Activated CD8-positive, alpha-beta memory T cell treated with anti-CD3 and anti-CD28 coated beads, Interleukin-2, amount 10 ng/mL, durations not matched to agents 7 days and 5 days (primary cell): ENCODE measurements at places on chromosomes 1 and 21. TPM values are rescaled to one million over a fixed set of nuclear protein-coding genes. Genes with fewer than 3 reads are reported as not detected.

DNA sequence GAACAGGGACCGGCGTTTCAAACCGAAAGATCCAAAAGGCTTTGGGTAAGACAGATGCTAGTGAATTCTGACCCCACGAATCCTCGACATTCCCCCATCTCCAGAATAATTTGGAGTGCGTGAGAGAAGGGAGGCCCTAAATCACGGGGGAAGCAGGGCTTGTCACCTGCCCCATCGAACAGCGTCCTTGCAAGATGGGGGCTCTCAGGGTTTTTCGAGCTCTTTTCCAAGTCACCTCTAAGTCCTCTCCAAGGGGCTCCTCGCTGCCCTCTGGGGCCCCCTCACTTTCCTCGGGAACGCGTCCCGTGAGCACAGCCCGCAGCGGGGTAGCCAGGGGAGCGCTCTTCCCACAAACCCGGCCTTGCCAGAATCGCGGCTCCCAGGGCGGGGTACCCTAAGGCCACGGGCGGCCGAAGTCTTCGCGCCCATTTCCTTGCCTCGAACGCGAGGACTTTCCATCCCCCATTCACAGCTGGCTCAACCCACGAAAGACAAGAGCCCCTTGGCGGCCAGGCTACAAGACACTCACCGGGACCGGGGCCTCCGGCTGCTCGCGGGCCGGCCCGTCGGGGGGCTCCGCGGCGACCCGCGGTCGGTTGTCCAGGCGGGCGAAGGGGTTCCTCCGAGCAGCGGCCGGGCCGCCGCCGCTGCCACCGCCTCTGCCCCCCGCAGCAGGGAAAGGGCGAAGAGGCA lies 546 bp downstream of the DONSON start:
- DNase-seq, result peak; percentile 64
- H3K27ac ChIP-seq, result peak overlapping the region; percentile 85
- H3K4me1 ChIP-seq, result peaks cover 29% of the 10 kb centered on the region
- H3K4me3 ChIP-seq, result peak overlapping the region; percentile 91

GRCh38 chr21:34796518-34797200 lies 127.9 kb downstream of the CLIC6 start:
- H3K4me3 ChIP-seq, result no peak overlapping the region
- H3K36me3 ChIP-seq, result peaks cover 24% of the 10 kb centered on the region
- no peak for DNase-seq
- H3K4me1 ChIP-seq, result peaks cover 5% of the 10 kb centered on the region
- H3K27me3 ChIP-seq, result no peaks in the 10 kb centered on the region
- no peak overlapping the region for H3K27ac ChIP-seq

GRCh38 chr21:38377165-38378088 lies 120.6 kb downstream of the KCNJ15 start:
- H3K4me3 ChIP-seq, result no peak overlapping the region
- H3K27ac ChIP-seq, result no peak overlapping the region
- no peaks in the 10 kb centered on the region for H3K36me3 ChIP-seq
- H3K4me1 ChIP-seq, result no peaks in the 10 kb centered on the region
- DNase-seq, result no peak
- H3K27me3 ChIP-seq, result no peaks in the 10 kb centered on the region

DNA sequence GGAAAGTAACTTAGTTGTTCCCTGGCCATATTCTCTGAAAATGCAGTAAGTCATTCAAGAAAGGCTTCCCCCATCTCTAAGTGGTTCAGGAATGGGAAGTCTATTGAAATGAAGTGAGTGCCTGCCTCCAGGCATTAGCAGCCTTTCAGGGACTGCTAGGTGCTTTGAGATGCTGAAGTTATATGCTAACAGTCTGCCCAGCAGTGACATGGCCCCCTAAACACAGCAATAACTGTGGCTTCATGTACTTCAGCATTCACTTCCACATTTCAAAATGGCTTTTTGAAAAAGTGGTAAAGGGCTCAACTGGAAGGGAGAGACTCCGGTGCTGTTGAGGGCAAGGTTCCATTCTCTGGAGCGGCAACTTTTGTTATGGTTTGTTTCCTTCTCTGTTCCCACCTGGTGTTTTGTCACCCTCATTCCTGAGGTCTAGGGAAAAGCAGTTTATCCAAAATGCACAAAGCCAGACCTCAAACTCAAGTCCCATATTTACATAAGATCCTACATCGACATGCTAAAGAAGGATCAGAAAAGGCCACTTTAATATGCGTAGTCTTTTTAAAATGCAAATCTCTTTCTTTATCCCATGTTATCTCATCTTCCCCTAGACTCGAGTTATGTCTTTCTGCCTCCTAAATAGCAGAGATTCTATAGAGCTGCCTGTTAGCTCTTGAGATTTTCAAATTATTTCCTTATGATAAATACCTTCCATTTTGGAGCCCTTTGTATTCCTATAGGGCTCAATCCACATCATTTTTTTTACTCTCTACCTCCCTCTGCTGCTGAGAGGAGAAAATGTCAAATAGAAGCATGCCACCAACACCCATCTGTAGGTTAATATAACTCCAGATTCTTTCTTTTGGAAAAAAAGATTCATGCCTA lies 34.2 kb upstream of the LRRC8C start:
- H3K27me3 ChIP-seq, result no peaks in the 10 kb centered on the region
- H3K27ac ChIP-seq, result peak overlapping the region; percentile 62
- DNase-seq, result no peak
- H3K4me3 ChIP-seq, result no peak overlapping the region
- H3K36me3 ChIP-seq, result peaks cover 13% of the 10 kb centered on the region
- H3K4me1 ChIP-seq, result peaks cover 59% of the 10 kb centered on the region

The EPHB2 gene
- 0.09 TPM for total RNA-seq

The OR10J1 gene
- total RNA-seq, result not detected

GRCh38 chr1:107000902-107001301 lies 55.6 kb upstream of the PRMT6 start:
- H3K36me3 ChIP-seq, result no peaks in the 10 kb centered on the region
- DNase-seq, result no peak
- H3K27ac ChIP-seq, result no peak overlapping the region
- no peaks in the 10 kb centered on the region for H3K27me3 ChIP-seq

GRCh38 chr1:158186180-158186579 lies 5.5 kb downstream of the CD1D start:
- H3K27ac ChIP-seq, result no peak overlapping the region
- no peak overlapping the region for H3K4me3 ChIP-seq
- no peak for DNase-seq
- peaks cover 3% of the 10 kb centered on the region for H3K4me1 ChIP-seq

DNA sequence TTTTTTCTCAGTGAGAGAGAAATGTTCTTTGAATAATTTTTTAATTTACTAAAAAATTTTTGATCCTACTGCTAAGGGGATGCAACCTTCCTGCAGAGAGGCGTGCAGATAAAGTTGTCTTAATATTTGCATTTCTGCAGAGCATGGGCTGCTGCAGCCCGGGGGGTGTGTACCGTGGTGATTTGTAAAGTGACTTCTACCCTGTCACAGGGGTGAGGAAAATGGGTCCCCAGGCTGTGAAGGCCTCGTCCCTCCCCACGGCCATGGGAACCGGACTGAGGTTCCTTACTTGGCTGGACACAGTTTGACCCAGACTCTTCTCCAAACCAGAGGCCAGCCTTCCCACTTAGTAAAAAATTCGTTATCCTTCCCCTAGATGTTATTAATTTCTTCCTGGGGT lies 9.5 kb upstream of the C1orf174 start:
- DNase-seq, result no peak
- H3K4me1 ChIP-seq, result peaks cover 2% of the 10 kb centered on the region
- H3K4me3 ChIP-seq, result no peak overlapping the region
- H3K36me3 ChIP-seq, result no peaks in the 10 kb centered on the region

The METTL25B gene
- 44.0 TPM for total RNA-seq

DNA sequence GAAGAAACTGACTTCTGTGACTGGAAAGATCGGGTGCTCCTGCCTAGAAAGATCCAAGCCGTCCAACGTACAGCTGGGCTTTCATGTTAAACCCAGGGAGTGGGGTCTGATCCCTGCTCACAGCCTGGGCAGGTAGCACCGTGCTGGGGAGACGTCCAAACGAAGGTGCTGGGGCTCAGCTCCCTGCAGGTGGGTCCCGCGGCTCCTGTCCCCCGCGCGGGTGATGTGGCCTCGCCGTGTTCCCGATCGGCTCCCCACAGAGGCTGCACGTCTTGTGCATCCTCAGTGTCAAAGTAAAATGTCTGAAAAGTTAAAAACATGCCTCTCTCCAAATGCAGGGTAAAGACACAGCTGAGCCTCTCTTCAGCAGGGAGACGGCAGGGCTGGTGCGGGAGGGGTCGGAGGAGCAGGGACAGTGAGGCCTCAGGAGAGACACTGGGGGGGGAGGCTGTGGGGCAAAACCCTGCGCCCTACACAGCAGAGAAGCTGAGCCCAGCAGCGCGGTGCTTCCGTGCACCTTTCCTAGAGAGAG lies 40.1 kb upstream of the COL6A2 start:
- peaks cover 23% of the 10 kb centered on the region for H3K27me3 ChIP-seq
- no peak overlapping the region for H3K27ac ChIP-seq
- peaks cover 14% of the 10 kb centered on the region for H3K4me1 ChIP-seq
- peaks cover 2% of the 10 kb centered on the region for H3K36me3 ChIP-seq

DNA sequence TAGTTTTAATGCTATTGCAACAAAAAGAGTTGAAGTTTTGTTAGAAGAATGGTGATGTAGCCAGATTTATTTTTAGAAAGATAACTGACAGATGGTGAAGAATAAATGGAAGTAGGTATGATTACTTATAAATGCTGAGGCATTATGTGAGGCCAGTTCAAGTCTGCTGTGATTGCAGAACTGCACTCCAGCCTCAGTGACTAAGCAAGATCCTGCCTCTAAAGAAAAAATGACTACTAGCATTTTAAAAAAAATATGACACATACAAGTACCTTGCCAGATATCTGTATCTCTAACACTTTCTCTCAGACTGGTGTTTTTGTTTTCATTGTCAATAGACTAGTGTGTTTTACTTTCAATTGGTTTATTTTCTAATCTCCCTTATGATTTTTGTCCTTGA lies 1242.4 kb upstream of the ADGRL4 start:
- no peaks in the 10 kb centered on the region for H3K36me3 ChIP-seq
- no peak for DNase-seq

DNA sequence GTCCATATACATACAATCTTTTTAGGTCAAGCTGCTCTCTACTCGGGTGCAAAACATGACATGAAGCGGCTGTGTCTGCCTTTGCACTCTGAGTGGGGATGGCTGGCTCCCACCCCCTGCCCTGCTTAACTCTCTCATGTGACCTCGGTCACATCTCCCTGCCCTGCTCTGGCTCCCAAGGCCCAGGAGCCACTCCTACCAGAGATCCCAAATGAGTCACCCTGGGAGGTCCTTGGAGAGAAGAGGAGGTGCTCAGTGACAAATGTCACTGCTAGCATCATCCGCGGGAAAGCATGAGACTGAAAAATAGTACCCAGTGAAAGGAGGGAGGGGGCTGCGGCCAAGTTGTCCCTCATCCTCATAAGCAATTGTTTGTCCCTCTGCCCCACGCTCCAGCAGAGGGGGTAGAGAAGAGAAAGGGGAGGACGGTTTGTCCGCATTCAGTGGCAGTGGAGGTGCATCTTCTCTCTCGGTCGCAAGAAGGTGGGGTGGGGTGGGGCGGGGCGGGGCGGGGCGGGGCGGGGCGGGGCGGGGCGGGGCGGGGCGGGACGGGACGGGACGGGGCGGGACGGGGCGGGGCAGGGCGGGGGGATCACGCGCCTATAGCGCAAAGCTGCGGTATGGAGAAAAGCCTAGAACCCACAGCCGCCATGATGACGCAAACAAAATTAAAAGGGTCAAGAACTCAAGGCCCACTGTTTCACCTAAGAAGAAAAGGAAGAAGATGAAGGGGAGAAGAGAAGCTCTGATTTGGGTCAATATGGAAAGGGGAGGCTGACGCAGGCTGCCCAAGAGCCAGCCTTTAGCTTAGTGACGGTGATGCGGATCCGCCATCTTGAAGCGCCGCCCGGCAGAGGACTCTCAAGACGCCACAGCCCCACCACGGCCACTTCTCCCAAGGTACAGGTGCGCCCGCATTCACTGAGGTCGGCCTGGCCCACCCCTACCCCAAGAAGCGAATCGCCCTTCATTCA lies 66.2 kb downstream of the CD46 start:
- no peak overlapping the region for H3K4me3 ChIP-seq
- peaks cover 45% of the 10 kb centered on the region for H3K4me1 ChIP-seq

GRCh38 chr21:46151261-46151988 lies 4.0 kb downstream of the FTCD start:
- no peak overlapping the region for H3K4me3 ChIP-seq
- no peaks in the 10 kb centered on the region for H3K36me3 ChIP-seq
- no peak overlapping the region for H3K27ac ChIP-seq
- peak; percentile 32 for DNase-seq

DNA sequence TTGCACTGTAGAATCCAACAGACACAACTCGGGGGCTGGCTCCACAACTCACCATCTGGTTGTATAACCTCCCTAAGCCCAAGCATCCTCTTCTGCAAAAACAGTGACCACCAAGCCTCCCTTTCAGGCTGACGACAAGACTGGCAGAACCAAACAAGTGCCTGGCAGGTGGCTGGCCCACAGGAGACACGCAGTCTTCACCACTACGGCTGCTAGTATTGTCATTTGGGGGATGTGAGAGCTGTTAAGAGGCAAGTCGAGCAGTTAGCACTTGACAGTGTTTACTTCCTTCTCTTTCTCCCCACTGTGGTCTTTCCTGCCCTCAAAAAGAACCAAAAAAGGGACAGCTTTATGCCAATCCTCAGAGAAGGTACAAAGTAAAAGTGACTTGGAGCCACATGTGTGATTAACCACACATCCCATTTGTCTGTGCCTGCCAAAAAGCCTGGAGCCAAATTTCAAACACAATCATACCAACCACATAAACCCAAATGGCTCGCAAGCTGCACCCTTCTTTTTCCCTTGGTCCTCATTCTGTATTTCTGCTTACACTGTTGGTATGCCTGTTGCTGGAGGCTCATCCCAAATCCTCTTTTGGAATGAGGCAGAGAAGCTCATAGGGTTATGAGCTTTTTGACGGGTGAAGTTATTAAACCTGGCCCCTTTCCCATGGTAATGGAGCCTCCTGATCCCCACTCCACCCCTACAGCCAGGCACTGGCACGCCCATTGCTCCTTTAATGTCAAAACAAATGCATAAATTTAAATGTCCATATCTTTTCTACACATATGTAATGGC lies 94.1 kb downstream of the TGFBR3 start:
- H3K27ac ChIP-seq, result no peak overlapping the region
- H3K4me1 ChIP-seq, result peaks cover 18% of the 10 kb centered on the region
- no peak for DNase-seq
- H3K36me3 ChIP-seq, result peaks cover 13% of the 10 kb centered on the region

DNA sequence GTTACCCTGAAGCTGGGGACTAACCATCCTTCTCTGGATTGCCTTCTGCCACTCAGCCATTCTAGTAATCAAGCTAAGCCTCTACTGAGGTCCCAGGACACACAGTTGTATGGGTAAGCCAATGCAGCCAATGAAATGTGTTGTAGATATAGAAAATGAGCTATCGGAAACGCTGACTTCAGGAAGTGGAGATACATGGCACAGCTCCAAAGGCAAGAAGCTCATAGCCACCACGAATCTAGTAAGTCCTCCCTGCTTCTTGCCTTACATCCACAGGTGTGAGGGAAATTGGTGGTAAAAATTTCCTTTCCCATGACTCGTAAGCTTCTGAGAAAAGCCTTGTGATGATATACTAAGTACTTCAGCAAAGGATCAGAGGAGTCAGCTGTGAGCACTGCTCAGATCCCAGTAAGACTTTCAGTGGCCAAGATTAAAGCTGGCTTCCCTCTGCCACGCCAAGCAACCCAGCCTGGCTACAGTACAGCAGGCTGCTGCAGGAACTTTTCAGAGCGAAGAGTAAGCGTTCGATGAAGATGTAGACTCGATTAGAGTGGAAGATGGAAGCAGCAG lies 117.7 kb downstream of the SIM2 start:
- no peaks in the 10 kb centered on the region for H3K36me3 ChIP-seq
- H3K27ac ChIP-seq, result no peak overlapping the region
- H3K4me1 ChIP-seq, result no peaks in the 10 kb centered on the region
- DNase-seq, result no peak
